Retinal pigment epithelial cell (primary cell): ENCODE measurements at places on chromosomes 4 and X.

- no peak for DNase-seq
Observed at GRCh38 chr4:168830777-168831512, 179.1 kb downstream of the CBR4 start.

- DNase-seq, result peak; percentile 79
Observed at GRCh38 chr4:106063009-106063408, 167.7 kb downstream of the NPNT start.

GRCh38 chr4:158816955-158817354, 48.1 kb downstream of the FNIP2 start:
- no peak for DNase-seq

- no peak for DNase-seq
Observed at GRCh38 chr4:15368856-15369255, 59.0 kb upstream of the C1QTNF7 start.

DNA sequence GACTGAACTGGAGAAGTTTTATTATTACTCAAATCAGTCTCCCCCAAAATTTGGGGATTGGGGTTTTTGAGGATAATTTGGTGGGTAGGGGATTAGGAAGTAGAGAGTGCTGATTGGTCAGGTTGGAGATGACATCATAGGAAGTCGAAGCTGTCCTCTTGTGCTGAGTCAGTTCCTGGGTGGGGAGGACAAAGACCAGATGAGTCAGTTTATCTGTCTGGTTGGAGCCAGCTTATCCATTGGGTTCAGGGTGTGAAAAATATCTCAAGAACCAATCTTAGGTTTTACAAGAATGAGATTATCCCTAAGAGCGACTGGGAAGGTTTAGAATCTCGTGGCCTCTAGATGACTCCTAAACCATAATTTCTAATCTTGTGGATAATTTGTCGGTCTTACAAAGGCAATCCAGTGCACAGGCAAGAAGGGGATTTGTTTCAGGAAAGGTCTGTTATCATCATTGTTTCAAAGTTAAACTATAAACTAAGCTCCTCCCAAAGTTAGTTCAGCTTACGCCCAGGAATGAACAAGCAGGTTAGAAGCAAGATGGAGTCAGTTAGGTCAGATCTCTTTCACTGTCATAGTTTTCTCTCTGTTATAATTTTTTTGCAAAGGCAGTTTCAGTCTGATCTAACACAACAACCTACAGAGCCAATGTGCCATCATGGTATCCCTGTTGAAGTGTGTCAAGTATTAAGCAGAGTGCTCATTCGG, 274.5 kb downstream of the SLC7A11 start:
- no peak for DNase-seq

DNA sequence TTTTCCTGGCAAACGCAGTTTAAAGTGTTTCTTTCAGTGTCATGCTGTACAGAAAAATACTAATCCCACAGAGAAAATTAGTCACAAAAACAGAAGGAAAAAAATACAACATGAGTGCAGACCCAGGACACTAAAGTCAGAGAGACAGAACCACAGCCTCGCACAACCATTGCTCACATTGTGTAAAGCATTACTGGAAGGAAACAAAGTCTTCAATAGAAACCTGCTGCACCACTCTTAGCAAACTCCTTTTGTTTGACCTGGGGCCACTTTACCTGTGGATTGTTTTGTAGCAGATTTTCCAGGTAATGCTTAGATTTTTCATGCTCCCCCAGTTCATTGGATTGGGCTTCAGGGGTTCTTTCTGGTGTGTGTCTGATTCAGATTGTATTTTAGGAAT, 131.8 kb upstream of the TMLHE start:
- no peak for DNase-seq

DNA sequence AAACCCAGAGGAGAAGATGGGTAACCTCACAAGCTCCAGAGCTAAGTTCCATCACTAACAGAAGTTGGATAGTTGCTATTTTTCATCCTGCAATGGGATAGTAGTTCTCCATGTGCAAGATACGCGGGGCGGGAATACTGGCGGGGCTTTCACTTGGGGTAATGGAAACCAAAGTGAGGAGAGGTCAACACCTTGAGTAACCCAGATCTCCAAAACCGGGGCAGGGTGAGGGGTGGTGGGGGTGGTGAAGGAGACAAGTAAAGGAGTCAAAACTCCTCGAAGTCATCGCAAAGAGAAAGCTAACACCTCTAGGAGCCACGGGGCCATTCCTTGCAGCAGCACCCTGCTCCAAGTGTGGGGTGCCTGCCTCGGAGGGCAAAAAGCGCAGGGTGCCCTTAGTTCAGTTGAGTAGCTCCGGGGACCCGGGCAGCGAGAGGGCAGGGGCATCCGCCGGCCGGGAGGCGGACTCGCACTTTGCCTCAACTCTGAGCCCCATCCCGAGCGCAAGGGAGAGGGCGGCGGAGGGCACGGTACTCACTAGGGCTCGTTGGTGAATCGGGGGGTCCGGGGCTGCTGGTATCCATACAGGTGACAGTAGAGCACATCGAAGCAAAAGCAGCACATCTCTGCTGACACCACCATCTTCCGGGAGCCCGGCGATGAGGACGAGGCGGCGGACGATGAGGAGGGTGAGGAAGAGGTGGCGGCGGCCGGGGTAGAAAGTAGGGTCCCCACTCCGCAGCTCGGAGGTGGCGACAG, 645 bp downstream of the AMMECR1 start:
- DNase-seq, result no peak

GRCh38 chrX:40147126-40147952, 49.6 kb upstream of the BCOR start:
- no peak for DNase-seq

GRCh38 chr4:159266981-159267868, 164.3 kb downstream of the RAPGEF2 start:
- peak; percentile 62 for DNase-seq

DNA sequence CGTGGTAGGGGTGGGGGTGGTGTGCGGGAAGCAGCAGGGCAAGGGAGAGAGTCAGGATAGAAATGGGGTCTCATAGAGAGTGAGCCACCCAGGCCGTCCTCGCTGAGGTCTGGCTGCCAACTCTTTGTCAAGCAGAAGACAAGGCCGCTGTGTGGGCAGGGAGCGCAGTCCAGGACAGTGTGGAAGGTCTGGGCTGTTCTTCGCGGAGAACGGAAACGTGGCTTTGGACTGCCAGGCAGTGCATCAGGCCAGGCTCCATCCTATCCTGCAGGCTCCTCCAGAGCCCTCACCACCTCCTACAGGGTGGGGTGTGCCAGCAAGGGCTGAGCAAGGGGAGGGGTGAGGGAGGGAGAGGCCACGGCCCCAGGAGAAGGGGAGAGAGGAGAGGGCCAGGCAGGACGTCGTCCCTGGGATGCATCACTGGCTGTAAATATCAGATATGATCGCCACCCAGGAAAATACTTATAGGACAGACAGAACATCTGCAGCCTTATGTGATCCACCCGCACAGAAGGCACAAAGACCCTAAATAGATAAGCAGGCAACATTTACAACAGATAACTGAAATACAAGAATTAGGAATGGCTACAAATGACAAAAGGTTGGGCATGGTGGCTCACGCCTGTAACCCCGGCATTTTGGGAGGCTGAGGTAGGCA, 85.3 kb downstream of the ABLIM2 start:
- no peak for DNase-seq

- no peak for DNase-seq
Observed at GRCh38 chrX:136497556-136498052, at the start of gene HTATSF1. Gene HTATSF1 (plus strand): TSS chrX:136497592. CDS start chrX:136497685, 93 bp downstream.

DNA sequence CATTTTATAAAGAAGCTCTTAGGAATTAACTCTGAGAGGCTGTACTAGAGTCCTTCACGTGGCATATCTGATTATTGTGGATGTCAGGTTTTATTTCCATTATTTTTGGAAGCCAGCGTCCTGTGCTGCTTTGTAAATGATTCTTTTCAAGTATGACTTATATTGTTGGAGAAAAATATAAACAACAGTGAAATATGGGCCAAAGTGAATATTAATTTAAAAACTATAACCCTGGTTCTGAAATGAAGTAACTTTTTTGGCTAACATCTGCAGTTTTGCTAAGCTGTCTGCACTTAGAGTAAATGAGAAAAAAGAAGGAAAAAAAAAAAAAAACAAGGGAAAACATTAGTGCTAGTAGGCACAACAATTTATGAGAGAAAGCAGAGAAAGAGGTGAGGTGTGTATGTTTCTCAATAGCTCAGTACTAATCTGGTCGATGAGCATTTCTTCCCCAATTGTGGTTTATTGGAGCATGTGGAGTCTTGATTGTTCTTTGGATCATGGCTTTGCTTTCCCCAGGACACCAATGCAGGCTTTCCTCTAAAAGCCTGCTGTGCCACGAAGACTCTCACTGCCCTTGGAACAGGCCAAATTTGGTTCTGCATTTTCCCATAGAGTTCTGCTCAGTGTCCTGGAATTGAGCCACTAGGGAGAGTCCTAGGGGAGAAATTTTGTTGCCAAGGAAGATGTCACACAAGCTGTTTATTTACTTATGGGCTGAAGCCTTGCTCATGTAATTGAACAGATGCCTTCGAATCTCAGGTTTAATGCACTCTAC, 273.3 kb downstream of the DKK2 start:
- DNase-seq, result no peak
